ENCODE measurements at places on chromosomes 16 and 17.

DNA sequence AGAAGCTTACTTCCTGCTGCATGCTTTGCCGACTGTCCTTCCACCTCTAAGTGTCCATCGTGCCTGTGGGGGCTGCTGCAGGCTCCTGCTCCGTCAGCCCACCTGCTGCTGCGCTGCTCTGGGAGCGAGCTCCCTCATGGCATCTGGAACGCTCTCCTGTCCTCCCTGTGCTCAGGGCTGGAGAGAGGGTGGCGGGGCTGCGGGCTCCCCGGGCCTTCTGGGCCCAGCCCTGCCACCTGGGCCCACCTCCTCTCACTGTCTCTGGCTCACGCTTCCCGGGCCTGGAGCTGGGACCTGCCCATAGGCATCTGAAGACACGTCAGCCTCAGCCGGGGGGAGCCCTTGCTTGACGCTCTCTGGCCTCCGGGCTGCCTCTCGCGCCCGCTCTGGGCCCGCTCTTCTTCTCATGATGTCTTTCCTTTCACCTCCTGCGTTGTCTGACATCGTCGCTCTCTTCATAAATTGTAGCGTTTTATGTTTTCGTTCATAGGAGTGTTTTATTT is 27.0 kb downstream of the NME3 start:
- H3K4me3 ChIP-seq = no peak overlapping the region
- H3K4me1 ChIP-seq = no peaks in the 10 kb centered on the region
- peaks cover 41% of the 10 kb centered on the region for H3K36me3 ChIP-seq

DNA sequence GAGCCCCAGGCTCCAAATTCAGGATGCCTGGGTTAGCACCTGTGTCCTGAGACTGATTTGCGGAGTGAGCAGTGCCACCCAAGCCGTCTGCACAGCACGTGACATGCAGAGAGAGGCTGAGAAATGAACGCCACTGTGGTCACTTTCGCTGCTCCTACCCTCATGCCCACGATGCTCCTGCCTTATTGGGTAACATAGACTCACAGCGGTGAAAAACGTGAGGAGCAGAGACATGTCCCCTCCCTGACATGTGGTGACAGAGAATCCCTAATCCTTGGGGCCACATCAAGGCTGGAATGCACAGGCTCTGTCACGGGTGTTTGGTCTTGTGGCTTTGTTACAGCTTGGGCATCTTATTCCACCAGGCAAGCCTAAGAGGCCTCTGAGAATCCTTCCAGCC is 52.1 kb upstream of the CACNG5 start:
- H3K36me3 ChIP-seq = no peaks in the 10 kb centered on the region
- no peak for DNase-seq
- no peak overlapping the region for H3K4me3 ChIP-seq
- H3K27me3 ChIP-seq = no peaks in the 10 kb centered on the region
- H3K4me1 ChIP-seq = no peaks in the 10 kb centered on the region

GRCh38 chr17:63476854-63477479 is at the start of gene ACE:
TSS of gene ACE (plus strand) at chr17:63477061. CDS start at chr17:63477095, 34 bp downstream.
- peak within 1 kb of the TSS; percentile 10 for H3K27ac ChIP-seq
- no peaks in the 10 kb centered on the region for H3K27me3 ChIP-seq
- peaks cover 32% of the 10 kb centered on the region for H3K4me1 ChIP-seq
- no peaks in the 10 kb centered on the region for H3K36me3 ChIP-seq

DNA sequence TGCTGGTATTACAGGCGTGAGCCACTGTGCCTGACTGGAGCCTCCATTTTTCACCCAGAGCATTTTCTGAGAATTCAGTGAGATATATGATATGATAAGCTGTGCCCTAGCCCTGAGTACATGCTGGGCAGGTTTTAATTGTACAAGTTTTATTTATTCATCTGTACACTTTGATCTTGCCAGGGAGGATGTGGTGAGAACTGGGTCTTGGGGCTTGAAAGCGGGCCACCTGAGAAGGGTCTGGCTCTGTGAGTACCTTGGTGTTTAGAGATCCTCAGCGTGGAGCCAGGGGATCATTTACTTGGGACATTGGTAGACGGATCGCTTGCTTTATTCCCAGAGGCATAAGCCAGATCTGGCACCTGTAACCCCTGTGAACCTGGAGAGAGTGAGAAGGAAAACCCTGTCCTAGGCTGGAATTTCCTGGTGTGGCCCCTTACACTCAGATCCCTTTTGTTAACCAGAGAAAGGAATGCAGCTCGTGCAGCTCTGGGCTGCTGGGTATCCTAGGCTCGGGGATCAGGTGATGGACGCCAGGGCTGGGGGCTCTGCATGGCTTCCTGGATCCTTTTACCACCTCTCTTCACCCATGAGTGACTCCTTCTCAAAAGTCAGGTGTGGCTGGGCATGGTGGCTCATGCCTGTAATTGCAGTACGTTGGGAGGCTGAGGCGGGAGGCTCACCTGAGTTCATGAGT is 91.9 kb downstream of the ABCC1 start:
- H3K36me3 ChIP-seq = no peaks in the 10 kb centered on the region
- H3K27ac ChIP-seq = no peak overlapping the region
- H3K4me1 ChIP-seq = no peaks in the 10 kb centered on the region
- H3K27me3 ChIP-seq = no peaks in the 10 kb centered on the region
- no peak for DNase-seq
- H3K4me3 ChIP-seq = no peak overlapping the region

- no peaks in the 10 kb centered on the region for H3K27me3 ChIP-seq
- no peak overlapping the region for H3K4me3 ChIP-seq
- no peak for DNase-seq
- H3K36me3 ChIP-seq = no peaks in the 10 kb centered on the region
- no peaks in the 10 kb centered on the region for H3K4me1 ChIP-seq
These were observed 33.5 kb upstream of the CBX4 start for GRCh38 chr17:79872762-79873161.
